ENCODE measurements at places on chromosomes 5 and 9.

DNA sequence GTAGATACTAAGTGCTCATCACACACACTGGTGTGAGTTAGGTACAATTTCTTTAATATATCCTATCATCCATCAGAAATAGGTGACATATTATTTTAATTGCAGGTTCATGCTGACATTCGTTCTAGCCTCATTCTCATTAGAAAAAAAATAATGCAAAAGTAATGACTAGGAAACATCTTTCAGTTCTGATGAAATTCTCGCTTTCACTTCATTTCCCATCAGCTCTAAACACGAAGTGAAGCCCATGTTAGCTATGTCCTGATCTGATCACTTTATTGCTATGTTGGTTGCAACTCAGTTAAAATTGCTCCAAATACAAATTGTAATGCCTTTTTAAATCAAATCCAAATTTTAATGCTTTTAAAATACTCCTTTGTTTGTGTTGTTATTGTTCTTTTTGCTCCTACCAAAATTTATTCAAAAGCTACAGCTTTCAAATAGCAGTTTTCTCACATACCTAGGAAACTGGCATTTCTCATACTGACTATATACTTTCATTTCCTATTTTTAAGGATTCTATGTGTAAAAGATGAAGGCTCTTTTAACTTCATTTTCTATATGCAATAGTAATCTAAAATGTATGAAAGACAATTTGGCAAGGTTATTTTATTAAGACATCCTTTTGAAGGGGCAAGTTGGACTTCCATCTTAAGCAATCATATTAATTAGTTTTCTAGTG, 1237.8 kb upstream of the ACO1 start:
- DNase-seq: no peak

DNA sequence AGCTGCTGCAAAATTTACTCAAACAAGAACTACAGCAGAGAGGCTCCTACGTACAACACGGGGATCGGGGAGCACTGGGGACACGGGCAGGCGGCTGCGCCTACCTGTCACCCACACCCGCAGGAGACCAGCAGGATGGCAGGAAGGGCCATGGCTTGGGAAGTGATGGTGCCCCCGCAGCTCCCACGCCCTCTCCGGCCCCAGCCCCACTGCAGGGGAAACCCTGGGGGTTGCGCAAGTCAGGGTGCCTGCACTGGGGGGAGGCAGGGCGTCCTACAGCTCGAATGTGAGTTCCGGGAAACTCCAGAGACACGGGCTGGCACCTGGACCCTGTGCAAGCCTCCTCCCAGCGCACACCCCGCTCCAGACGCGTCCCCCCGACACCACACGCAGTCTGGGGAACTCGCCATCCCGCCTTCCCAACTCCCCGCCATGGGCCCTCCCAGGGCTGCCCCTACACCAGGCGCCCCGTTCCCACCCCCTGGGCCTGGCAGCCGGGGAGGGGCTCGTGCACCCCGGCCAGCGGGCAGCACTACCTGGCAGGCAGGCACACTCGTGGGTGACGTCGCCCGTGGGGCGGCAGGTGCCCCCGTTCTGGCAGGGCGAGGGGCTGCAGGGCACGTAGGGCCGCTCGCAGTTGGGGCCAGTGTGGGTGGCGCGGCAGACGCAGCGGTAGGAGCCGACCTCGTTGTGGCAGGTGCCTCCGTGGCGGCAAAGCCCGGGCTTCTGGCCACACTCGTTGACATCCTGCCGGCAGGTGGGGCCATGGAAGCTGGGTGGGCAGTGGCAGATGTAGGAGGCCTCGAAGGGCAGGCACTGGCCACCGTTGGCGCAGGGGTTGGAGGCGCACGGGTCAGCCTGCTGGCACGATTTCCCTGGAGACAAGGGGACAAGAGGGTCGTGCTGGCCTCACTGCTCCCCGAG, 23.3 kb downstream of the NOTCH1 start:
- no peak for DNase-seq

- no peak for DNase-seq
Observed at GRCh38 chr9:79763671-79764285, 192.0 kb downstream of the TLE4 start.

DNA sequence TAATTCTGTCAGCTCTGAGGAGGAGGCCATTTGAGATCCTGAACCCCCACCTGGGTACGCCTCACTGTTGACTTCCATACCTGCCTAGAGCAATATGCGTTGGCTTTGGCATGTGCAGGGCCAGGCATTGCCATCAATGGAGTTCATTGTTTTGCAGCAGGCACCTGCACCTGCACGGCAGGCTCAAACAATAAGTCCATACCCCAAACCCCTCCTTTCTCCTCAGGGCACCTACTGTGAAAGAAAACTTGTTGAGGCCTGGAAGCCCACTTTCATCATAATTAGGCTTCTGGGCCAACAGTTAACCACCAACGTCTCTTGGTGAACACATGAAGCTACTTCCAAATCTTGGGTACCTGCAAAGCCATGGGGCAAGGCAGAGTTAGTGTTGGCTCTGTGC, 238.7 kb downstream of the NFIB start:
- no peak for DNase-seq

DNA sequence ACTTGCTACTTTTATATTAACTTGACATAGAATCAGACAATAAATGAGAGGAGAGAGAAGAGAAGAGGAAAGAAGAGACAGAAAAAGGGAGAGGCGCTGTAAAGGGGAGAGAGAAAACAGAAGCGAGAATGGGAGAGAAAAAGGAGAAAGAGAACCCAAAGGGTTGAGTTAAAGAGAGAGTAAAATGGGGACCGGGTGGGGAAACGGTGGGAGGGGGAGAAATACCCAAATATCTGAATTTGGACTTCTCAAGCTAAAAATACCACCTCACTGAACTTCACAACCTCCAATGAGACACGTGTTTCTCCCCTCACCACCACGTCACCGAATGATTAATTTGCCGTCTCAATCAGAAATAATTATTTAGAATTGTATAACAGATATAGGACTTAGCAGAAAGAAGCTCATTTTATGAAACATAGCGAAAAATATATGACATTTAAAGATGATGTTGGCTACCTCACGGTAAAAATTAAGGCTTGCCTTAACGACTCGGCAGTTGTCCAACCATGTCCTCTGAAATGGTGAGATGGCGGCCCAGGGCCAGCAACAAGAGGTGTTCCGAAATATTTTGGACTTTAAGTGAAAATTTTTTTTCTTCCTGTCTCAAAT, 204.1 kb downstream of the MEF2C start:
- no peak for DNase-seq

DNA sequence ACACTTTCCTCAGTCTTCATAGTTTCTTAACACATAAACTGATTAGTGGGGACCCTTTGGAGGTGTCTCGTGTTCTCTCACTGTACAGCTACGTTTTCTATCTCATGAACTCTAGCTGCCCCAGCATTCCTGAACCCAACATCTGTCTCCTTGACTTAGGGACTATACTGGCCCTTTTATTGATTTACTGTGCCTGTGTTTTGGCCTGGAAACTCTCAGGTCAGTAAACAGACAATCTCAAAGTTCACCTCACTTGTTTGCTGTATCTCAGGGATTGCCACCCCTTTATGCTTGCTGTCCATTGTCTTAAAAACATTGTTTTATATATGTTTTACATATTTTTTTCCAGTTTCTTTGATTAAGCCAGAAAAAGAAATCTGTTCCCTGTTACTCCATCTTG, 222.8 kb downstream of the FAM170A start:
- DNase-seq: no peak

- no peak for DNase-seq
Observed at GRCh38 chr5:76565009-76565408, 58.2 kb downstream of the F2RL2 start.

- no peak for DNase-seq
Observed at GRCh38 chr9:70285246-70285645, 26.5 kb downstream of the SMC5 start.

GRCh38 chr5:138458856-138459255, 6.4 kb upstream of the EGR1 start:
- DNase-seq: no peak

GRCh38 chr5:124252191-124252638, 494.2 kb downstream of the ZNF608 start:
- DNase-seq: no peak

- no peak for DNase-seq
Observed at GRCh38 chr5:115297031-115297430, 577 bp upstream of the CCDC112 start.

- no peak for DNase-seq
Observed at GRCh38 chr5:155952486-155953089, 374.4 kb upstream of the SGCD start.

DNA sequence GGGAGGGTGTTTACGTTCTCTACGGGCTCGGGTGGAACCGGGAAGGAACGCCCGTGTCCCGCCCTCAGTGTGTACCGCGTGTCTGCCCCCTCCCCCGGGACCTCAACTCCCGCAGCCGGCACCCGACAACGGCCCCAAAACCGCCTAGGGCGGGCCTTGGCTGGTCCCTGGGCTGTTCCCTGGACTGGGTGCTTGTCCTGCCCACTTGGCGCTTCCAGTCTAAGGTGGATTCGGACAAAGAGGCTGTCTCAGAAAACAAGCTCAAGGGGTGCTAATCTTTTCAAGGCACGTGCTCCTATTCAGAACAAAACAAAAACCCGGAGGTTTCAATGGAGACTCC, 379 bp upstream of the CLK4 start:
- DNase-seq: no peak

DNA sequence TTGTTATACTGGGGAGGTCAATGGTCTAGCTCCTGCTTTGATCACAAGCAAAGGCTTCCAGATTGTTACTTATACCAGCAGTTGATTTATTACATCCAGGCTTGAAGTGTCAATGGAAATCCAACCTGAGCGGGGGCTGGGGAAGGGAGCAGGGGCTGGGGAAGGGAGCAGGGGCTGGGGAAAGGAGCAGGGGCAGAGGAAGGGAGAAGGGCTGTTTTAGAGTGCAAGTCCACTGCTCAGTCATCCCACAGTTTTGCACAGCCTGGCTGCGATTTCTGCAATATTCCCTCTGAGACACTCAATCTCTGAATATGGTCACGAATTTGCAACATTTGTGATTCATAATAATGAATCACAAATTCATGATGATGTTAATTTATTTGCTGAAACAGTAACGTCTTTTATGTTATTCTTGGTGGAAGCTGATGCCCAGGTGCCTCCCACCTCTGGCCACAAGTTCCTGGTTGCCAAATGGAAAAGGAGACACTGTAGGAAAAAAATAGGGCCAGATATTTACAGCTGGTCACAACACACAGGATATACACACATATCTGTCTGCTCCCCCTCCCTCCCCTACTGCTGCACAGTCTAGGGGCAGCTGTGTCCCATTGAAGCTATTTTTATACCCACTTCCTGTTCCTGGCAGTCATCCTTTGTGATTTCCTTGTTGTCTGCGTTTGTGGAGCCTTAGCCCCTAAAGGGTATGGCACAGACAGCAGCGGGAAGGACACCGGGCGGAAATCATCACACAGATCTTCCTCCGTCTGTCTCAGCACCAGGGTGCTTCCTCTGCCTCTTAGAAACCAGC, 325.1 kb downstream of the GADD45G start:
- DNase-seq: no peak

GRCh38 chr9:79028101-79028500, 543.7 kb upstream of the TLE4 start:
- DNase-seq: no peak

DNA sequence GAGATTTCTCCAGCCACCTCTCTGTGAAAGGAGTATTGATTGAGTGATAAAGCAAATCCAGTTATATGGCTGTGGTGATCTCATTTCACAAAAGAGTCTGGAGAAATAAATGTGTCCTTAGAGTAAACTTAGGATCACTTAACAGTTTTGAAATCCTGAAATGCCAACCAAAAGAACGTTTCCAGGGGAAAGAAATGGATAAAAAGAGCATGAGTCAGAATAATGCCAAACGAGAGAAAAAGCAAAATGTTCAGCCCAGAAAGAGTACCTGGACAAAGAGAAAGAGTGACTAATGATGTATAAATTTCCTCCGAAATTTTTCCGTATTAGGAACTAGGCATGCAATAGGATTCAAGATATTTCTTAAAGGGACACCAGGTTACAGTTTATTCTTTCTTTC, 463.1 kb upstream of the CDH10 start:
- no peak for DNase-seq

DNA sequence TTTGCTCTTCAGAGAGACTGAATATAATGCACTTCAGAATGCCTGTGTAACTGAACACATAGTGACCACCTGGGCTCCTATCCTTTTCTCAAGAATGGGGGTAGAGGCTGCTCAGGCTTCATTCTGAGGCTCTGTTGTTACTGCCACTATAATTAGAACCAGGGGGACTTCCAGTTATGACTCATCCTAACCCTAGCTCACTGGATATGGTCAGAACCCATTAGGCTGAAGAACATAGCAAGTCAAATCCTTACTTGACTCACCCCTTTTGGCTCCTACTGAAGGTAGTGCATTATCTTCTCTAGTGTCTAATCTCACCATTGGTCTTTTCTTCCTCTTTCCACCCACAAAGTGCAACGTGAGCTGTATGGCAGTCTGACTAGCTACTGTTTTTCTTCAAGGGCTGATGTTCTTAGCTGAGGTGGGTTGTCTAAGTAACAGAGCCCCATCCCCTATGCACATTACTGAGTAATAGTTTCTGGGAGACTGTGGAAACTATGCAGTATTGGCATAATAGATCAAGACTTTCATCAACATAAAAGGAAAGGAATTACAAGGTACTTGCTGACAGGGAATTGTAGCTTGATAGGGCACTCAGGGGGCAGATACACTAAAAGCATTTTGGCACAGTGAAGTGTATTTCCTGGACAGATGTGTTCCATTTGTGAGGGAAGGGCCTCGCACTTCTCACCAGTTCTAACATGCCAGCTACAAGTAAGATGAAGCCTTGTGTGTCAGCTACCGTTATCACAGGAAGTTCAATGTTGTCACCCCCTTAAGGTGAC, 431.0 kb upstream of the MEF2C start:
- DNase-seq: no peak

DNA sequence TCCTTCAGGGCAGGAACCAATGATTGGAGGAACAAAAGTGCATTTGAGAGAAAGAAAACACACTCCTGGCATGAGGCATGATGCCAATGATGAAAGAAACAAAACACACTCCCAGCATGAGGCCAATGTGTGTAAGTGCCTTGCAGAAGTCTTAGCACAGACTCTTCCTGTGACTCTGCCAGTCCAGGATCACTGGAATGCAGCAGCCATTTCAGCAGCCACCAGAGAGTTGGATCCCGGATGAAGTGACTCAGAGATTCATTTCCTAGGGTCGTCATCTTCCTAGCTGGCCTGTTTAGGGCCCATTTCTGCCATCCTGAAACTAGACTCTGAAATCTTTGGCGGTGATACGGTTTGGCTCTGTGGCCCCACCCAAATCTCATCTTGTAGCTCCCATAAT, 212.5 kb downstream of the CFAP90 start:
- no peak for DNase-seq

DNA sequence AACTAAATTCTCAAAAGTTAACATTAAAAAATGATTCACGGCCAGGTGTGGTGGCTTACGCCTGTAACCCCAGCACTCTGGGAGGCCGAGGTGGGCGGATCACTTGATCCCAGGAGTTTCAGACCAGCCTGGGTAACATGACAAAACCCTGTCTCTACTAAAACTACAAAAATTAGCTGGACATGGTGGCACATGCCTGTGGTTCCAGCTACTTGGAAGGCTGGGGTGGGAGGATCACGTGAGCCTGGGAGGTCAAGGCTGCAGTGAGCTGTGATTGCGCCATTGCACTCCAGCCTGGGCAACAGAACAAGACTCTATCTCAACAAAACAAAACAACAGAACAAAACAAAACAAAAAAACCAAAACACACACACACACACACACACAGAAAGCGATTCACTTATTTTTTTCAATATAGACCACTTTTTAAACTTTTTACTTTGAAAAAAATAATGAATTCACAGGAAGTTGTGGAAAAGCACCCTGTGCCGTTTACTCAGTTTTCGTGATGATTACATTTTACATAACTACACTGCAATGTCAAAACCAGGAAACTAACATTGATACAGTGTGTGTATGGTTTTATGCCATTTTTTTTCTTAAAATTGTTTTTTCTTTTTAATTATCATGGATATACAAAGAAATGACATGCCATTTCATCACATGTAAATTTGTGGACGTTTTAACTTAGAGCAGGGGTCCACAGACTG, 73.7 kb downstream of the TENT4A start:
- no peak for DNase-seq
